ENCODE measurements at places on chromosomes 1 and 21. TPM values are rescaled to one million over a fixed set of nuclear protein-coding genes. Genes with fewer than 3 reads are reported as not detected.

Gene PAX7
- total RNA-seq = not detected

Gene B3GALNT2
- 53.1 TPM for total RNA-seq

Gene OLIG2
- total RNA-seq = not detected

Gene LAMC2
- total RNA-seq = 2.8 TPM

Gene GSTM5
- 3.9 TPM for total RNA-seq

Gene C1orf94
- not detected for total RNA-seq

Gene GNG4
- total RNA-seq = under 0.01 TPM

Gene PSMB4
- total RNA-seq = 442 TPM

Gene ARTN
- total RNA-seq = not detected

Gene FMO5
- 0.19 TPM for total RNA-seq

Gene ATP13A2
- 52.5 TPM for total RNA-seq

Gene ACOT7
- total RNA-seq = 14.4 TPM

Gene PLA2G2D
- total RNA-seq = not detected

Gene C1orf50
- total RNA-seq = 5.9 TPM

All from regular cardiac myocyte (primary cell).